Islet precursor cell (in vitro differentiated cells): ENCODE measurements at places on chromosomes 12 and 14.

DNA sequence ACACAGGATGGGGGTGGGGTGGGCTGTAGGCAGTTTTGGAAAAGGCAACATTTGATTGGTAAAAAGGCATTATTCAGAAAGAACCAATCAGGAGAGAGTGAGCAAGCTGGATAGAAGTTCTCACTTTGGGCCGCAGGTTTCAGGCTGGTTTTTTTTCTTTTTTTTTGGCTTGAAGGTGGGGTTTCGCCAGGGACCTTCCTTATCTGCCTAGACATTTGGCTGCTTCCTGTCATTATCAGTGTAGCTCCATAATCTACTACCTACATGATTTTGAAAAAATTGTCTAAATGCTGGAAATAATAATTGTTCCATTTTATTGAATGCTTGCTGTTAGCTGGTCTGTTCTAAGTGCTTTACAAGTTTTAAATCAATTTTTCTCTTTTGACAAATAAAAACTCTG, 649.0 kb downstream of the TMTC2 start:
- DNase-seq: no peak

GRCh38 chr12:41743835-41744234, 400.8 kb downstream of the GXYLT1 start:
- DNase-seq: no peak

GRCh38 chr14:60655119-60655897, 6.0 kb upstream of the SIX1 start:
- DNase-seq: no peak

DNA sequence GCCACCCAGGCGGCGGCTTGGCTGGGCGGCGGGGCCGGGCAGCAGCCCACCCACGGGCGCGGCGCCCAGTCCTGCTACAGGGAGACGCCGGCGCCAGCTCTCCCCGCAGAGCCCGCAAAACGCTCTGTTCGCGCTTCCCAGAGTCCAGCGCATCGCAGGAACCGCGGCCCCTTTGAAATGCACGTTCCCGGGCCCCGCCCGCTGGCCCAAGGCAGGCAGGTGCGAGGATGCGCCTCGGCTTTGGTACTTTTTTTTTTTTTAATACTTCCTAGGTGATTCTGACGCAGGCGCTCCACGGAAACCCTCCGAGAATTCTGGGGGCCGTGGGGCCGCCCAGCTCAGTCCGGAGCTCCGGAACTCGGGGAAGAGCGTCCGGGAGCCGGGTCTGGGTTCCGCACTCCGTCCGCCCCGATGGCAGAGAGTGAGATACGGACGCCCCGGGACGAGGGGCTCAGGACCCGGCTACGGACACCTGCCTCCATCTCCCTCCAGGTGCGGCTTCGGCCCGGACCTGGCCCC, 483 bp downstream of the POC1B start:
- DNase-seq: peak; percentile 82

GRCh38 chr12:117521867-117522266, 160.4 kb upstream of the NOS1 start:
- DNase-seq: no peak

GRCh38 chr12:109822951-109823411, 10.2 kb downstream of the TRPV4 start:
- peak; percentile 80 for DNase-seq

GRCh38 chr14:99807413-99808153, 14.4 kb downstream of the EML1 start:
- no peak for DNase-seq

DNA sequence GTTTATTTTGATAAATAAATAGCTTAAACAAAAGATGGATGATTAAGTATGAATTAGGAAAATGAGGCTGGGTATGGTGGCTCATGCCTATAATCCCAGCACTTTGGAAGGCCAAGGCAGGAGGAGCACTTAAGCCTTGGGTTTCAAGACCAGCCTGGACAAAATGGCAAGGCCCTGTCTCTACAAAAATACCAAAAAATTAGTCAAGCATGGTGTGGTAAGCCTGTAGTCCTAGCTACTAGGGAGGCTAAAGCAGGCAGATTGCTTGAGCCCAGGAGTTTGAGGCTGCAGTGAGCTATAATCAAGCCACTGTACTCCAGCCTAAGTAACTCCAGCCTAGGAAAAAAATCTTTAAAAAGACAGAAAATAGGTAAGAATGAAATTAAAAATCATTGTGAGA, 96.0 kb downstream of the BCL2L14 start:
- no peak for DNase-seq

GRCh38 chr14:77508876-77509275, 10.3 kb upstream of the ISM2 start:
- no peak for DNase-seq

DNA sequence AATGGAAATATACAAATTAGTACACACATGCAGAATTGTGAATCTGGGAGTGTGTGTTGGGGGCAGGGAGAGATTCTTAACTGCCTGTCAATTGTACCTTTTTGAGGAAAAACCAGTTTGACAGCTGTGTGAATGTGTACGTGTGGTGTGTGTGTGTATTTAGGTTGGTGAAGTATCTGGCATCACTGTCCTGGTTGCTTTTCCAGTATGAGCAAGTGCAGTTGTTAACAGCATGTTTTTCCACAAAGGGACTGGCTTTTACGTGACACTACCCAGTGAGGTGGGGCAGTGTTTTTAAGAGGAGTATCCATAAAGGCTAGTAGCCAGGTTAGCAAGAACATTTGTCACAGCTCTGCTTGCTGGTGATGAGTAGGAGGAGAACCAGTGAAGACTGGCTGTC, 56.1 kb downstream of the DAAM1 start:
- DNase-seq: peak; percentile 61

GRCh38 chr14:24072436-24072835, 1.1 kb downstream of the CPNE6 start:
- DNase-seq: no peak

- no peak for DNase-seq
Measured at GRCh38 chr14:60735416-60735815, 855 bp downstream of the MNAT1 start.

- no peak for DNase-seq
Measured at GRCh38 chr12:10159280-10159679, 12.7 kb downstream of the OLR1 start.

GRCh38 chr14:88233915-88234314, 89.2 kb downstream of the KCNK10 start:
- DNase-seq: peak; percentile 57

DNA sequence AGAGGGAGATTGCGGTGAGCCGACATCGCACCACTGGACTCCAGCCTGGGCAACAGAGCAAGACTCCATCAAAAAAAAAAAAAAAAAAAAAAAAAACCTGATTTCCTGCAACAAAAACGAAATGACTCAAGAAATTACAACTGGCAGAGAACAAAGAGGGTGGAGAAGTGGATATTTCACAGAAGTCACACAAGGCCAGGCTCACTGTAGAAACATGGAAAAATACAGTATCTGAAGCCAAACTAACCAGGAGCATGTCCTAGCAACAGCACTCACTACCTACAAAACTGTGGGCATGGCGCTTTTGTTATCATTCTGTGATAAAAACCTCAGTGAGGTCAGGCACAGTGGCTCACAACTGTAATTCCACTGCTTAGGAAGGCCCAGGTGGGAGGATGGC, 11.7 kb upstream of the MMP17 start:
- no peak for DNase-seq

DNA sequence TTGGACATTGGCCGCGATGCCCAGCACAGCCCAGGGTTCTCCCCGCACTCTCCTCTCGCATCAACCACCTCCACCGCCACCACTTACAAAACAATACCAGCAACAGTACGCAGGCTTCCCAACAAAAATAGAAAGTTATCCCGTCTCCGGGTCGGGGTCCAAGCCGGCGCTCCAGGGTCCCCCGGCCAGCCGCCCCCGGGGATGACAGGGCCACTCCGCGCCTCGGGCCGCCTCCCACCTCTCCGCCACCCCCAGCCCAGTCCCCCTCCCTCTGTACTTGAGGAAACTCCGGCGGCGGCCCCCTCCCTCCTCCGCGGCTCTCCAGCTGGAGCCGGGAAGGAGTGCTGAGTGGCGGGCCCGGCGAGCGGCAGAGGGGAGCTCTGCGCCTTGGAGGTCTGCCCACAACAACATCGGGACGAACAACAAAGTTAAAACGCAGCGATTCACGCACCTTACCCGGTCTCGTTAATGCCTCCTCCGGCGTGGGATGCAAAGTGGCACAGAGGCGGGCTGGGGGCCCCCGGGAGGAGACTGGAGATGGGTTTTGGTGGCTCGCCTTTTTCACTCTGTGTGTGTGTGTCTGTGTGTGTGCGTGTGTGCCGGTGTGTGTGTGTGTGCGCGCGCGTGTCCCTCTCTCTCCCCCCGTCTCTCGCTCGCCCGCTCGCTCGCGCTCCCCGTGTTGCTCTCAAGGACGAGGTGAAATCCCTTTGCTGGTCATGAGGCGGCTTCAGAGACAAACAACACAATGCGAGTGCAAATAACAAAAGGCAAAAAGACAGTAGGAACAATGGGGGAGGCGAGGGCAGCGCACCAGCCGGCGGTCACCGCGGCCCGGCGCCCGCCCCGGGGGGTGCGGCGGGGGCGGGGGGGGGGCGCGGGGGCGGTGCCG, 386.8 kb downstream of the BCAT1 start:
- peak; percentile 90 for DNase-seq
